Activated CD4-positive, alpha-beta memory T cell treated with anti-CD3 and anti-CD28 coated beads for 36 hours (primary cell): ENCODE measurements at places on chromosomes 7 and 10. TPM values are rescaled to one million over a fixed set of nuclear protein-coding genes. Genes with fewer than 3 reads are reported as not detected.

- no peaks in the 10 kb centered on the region for H3K4me1 ChIP-seq
- no peak overlapping the region for H3K27ac ChIP-seq
- H3K36me3 ChIP-seq, result no peaks in the 10 kb centered on the region
- H3K27me3 ChIP-seq, result no peaks in the 10 kb centered on the region
Observed at GRCh38 chr10:52256832-52257691, 57.0 kb upstream of the DKK1 start.

Gene DNAJC9
- 49.3 TPM for total RNA-seq

DNA sequence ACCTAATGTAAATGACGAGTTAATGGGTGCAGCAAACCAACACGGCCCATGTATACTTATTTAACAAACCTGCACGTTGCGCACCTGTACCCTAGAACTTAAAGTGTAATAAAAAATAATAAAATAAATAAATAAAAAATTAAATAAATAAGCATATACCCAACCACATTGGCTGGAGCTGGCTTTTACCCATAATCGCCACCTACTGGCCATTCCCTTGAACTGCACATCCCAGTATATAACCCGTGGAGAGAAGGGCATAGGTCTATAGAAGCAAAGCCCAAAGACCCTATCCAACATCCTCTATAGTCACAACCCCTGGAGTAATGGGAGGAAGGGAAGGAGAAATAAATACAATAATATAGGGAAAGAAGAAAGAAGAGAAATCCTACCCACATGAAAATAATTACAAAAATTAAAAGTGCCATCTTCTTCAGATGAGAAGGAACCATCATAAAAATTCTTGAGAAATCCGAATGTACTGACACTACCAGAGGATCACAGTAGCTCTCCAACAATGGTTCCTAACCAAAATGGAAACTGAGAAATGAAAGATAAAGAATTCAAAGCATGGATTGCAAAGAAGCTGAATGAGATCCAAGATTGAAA, 65.6 kb downstream of the TWIST1 start:
- DNase-seq, result peak; percentile 23
- no peaks in the 10 kb centered on the region for H3K4me1 ChIP-seq
- no peaks in the 10 kb centered on the region for H3K27me3 ChIP-seq

Gene PON1
- total RNA-seq, result not detected

- DNase-seq, result no peak
- H3K4me3 ChIP-seq, result no peak overlapping the region
- no peak overlapping the region for H3K27ac ChIP-seq
- peaks cover 4% of the 10 kb centered on the region for H3K36me3 ChIP-seq
- no peaks in the 10 kb centered on the region for H3K27me3 ChIP-seq
Observed at GRCh38 chr10:112517451-112517862, 70.4 kb downstream of the VTI1A start.

Gene AGMO
- not detected for total RNA-seq

DNA sequence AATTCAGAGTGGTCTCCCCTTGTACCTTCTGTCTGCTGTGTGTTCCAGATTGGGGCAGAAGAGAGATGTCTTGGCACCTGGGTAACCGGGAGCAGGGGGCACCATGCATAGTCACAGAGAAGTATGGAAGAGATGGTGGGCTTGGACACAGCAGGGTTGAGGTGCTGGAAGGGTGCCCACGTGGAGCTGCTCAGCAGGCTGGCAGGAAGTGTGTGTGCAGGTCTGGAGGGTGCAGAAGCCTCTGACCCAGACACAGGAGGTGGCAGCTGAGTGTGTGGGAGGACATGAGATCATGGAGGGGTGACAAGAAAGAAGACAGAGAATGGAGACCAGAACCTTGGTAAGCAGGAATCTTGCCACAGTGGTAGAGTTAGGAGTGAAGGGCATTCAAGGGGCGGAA, 42.3 kb upstream of the DUSP5 start:
- no peaks in the 10 kb centered on the region for H3K36me3 ChIP-seq
- H3K4me3 ChIP-seq, result no peak overlapping the region
- DNase-seq, result peak; percentile 68
- no peaks in the 10 kb centered on the region for H3K27me3 ChIP-seq
